CD4-positive, alpha-beta T cell treated with Interleukin-15 for 4 hours (primary cell): ENCODE measurements at places on chromosomes 11 and 22.

- DNase-seq, result no peak
These were observed 101.4 kb upstream of the C11orf87 start for GRCh38 chr11:109320595-109320994.

DNA sequence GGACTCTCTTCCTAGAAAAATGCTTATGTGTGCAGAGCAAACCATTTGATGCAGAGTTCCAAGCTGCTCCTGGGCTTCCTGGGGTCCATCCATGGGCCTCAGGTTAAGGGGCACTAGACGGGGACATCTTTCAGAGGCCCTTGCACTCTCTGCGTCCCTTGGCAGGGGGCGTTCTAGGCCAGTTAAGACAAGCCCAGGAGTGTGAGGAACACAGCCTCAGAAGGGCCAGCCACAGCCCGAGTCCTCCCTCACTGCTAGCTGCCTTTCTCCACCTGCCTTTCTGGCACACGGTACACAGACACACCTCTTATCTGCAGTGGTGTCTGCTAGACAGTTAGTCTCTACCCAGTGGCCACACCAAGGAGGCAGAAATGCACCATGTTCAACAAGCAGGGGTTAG, 18.0 kb upstream of the BID start:
- no peak for DNase-seq

DNA sequence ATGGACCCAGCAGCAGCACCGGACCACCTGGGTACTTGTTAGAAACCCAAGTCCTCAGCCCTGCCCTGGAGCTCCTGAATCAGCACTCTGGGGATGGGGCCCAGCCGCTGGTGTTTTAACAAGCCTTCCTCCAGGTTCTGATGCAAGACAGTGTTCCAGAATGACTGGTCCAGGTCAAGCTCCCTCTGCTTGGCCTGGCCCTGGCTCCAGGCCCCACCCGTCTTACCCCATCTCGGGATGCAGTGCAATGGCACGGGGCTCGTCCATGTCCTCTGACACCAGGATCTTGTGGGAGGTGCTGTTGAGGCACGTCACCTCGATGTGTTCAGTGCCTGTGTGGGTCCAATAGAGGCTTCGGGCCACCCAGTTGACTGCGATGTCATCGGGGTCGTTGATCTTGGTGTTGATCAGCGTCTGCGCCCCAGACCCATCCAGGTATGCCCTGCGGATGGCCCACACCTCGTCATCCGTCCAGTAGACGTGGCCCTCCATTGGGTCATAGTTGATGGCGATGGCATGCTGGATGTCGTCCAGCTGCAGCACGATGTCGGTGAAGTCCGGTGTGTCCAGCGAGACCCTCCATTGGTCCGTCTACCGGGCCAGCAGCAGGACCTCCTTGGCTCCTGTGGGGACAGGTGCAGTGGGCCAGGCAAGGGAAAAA, 140.3 kb downstream of the CRYBB2 start:
- no peak for DNase-seq

DNA sequence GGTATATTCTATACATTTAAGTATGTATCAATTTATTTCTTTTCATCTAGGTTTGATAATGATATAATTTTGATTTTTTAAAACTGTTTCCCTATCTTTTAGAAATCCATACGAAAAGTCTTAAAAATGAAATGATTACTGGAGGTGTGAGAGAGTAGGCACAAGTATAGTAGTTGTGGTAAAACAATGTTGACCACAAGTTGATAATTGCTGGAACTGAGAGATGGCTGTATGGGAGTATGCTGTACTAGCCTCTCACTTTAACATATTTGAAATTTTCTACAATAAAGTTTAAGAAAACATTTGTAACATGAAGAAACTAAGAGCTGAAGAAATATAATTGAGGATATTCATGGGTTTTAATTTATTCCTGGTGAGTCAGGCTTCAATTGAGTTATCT, 30.0 kb downstream of the FSHB start:
- DNase-seq, result no peak

DNA sequence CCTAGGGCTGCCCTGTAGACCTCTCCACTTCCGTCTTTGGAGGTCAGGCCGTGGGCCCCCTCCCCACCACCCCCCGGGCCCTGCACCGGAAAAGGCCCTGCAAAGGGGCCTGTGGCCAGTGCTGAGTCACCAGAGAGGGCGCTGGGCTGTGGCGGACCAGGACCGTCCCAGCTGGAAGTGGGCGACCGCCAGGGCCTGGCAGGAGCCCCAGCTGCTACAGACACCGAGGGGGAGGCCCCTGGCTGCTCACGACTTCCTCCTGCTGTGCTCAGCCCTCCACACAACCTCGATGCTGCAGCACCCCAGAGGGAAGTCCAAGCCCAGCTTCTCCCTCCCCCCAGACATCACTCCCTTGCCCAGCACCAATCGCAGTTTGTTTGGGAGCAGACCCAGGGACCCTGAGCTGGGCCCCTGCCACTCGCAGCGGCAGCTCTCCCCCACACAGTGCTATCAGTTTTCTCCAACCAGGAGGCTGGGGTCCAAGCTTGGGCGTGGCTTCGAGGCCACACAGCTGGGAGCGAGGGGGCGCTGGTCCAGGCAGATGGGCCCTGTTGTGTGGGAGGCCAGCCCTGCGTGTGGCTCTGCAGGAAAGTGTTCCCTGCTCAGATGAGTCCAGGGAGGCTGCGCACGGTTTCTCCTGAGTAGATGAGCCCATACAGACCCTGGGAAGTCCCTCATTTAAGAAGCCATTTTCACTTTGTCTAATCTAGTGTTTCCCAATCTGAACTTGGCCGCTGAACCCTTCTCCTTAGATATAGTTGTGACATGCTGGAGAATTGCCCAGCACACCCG, 5.6 kb upstream of the SH3BP1 start:
- peak; percentile 45 for DNase-seq

GRCh38 chr11:27248576-27249509, 114.2 kb downstream of the CCDC34 start:
- DNase-seq, result no peak

DNA sequence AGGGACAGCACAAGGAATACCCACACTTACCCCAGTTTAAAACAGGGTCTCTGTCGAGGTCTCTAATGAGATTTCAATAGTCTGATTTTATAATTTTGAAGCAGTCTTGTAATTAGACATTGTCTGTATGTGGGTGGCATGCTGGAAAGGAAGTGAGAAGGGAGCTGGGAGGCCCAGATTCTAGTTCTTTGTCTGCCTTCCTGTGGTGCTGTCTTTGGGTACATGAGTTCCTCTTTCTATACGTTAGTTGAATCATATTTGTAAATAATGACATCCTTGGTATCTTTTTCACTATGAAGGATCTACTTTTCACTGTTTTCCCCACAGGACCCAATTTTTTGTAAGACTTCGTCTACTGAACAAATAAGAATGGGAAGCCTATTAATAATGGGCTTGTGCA, 42.0 kb upstream of the TENM4 start:
- no peak for DNase-seq

DNA sequence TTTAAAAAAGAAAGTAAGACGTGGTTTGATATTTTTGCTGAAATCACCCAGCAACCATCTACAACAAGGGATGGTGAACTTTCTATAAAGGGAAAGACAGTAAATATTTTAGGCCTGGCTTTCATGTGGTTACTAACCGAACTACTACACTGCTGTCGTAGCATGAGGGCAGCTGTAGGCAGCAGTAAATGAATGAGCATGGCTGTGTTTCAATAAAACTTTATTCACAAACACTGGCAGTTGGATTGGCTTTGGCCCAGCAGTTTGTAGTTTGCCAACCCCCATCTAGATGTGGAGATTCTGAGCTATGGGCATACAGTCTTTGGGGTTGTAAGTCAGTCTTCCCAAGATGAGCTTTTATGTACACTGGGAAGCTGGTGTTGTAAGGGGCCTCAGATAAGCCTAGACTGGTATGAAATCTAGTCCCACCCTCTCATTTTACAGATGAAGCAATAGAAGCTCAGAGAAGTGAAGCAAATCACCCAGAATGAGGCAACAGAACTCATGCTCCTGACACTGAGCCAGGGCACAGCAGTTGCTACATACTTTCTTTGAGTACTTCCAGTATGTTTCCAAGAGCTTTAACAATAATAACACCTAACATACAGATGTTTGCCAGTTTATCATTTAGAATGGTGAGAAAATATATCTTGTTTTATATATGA, 204.4 kb downstream of the ADAMTS15 start:
- DNase-seq, result no peak

- no peak for DNase-seq
These were observed 35.1 kb downstream of the WT1 start for GRCh38 chr11:32400196-32400595.

- DNase-seq, result no peak
These were observed 67.2 kb upstream of the BMAL1 start for GRCh38 chr11:13210424-13210823.

DNA sequence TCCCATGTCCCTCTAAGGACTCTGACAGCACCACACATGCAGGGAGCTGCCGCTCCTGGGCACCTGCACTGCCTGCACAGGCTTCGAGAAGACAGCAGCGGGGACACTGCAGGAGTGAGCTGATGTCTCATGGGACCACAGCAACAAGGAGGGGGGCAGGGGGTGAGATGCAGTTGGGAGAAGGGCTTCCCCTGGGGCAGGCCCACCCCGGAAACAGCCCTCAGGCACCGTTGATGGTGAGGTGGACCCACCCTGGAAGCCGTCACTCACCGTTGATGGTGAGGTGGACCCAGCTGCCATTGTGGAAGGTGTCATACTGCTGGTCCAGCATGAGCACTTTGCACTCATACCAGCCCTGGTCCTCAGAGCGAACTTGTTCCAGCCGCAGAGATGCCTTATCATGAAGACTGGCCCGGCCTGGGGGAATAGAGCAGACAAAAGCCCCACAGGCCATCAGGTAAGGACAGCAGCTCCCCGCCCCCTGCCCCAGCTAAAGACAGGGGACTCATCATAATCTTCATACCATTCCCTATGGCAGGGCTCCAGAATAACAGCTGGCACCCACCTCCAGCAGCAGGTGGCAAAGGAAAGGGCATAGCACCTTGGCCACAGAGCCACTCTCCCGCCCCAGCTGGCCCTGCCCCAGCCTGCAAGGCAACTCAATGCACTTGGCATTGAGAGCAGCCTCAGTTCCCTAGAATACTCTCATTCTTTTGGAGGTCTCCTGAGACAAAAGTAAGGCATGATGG, 12.6 kb downstream of the IGSF9B start:
- no peak for DNase-seq

DNA sequence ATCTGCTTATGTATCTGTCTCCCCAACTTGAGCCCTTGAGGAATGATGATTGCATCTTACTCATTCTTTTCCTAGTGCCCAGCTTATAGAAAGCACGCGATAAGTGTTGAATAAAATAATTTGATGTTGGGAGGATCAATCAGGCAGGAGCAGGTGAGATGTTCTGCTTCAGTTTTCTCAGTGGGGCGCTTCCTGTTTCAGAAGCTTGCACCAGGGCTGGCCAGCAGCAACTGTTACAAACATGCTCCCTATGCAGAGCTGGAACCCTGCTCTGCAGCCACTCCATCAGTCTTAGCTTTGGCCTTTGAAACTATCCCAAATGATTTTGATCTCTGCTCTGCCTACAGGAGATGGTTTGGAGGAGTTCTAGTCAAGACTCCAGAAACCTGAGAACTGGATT, 3.9 kb downstream of the ENDOD1 start:
- DNase-seq, result no peak

GRCh38 chr11:83723999-83724398, 437.8 kb upstream of the CCDC90B start:
- no peak for DNase-seq

DNA sequence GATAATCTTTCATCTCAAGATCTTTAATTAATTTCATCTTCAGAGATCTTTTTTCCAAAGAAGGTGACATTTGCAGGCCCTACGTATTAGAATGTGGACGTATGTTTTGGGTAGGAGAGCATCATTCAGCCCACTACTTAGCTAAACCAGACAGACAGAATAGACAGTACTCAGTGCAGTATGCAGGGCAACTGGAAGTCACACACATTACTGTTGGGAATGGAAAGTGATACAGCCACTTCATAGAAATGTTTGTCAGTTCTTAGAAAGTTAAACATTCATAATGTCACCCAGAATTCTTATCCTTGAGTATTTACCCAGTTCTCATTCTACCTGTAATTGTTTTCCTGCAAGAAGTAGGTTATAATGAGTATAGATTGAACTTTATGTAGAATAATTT, 102.9 kb downstream of the PPP6R3 start:
- no peak for DNase-seq

DNA sequence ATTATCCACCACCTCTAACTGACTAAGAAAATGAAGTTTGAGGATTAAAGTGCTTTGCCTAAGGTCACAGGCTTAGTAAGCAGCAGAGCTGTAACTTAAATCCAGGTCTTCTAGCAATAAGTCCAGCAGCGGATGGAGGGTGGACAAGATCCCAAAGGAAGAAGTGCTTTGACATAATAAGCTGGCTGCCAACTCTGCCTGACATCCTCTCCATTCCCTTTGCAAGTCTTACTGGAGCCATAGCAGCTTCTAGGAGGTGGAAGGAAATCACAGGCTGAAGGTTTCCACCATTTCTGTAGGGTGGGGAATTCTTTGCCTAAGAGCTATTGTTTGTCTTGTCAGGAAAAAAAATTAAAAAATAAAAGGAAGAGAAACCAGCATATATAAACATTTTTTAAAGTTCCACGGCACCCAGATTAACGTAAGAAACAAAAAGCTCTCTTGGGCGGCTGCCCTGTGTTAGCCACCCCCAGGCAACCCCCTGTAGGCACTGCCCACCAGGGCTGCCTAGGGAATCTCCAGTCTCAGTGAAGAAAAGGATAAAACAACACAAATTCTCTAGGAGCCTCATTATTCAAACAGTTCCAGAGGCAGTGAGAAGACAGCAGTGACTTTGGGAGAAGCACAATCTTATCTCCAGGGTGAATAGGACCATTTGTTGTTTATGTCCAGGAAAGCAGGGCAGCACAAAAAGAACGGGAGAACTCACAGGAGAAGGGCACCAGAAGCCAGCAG, 380.8 kb upstream of the CADM1 start:
- no peak for DNase-seq

DNA sequence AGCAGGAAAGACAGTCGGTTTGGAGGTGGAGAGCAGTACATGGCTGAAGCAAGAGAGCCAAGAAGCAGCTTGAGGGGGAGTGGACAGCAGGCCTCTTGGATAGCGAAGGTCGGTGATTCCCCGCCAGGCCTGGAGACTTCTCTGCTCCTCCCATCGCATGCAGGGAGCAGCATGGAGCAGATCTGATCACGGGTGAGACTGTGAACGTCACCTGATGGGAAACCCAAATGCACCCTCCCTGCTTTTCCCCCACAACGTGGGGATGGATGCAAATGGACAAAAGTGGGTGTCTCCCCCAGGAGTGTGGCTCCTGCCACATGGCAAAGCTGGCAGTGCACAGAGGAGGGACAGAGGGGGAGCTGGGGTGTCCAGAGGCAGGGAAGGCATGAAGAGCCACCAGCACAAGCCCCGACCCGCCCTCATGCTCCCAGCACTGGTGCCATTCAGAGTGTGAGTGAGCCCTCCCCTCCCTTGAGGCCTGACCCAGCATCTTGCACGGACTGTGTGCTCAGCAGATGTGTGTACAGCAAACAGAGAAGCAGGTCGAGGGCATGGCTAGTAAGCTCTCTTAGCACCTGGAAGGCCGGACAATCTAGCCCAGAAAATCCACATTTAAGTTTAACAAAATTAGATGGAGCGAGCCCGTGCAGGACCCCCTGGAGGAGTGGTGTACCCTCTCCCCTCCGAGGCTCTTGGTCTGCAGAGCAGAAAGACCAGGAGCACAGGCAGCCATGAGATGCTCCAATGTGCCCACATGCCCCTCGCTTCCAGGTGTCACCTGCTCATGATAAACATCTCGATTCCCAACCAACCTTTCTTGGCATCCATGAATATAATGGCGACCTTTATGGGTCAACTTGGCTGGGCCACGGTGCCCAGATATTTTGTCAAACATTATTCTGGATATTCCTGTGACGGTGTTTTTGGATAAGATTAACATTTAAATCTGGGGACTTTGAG, 661.7 kb downstream of the TBC1D22A start:
- no peak for DNase-seq

GRCh38 chr11:93740031-93740729, 1.1 kb downstream of the TAF1D start:
- peak; percentile 18 for DNase-seq

GRCh38 chr22:40890881-40891280, 29.0 kb upstream of the DNAJB7 start:
- no peak for DNase-seq
